Body of pancreas (tissue), 4 donors: ENCODE measurements at places on chromosomes 5 and 9.

DNA sequence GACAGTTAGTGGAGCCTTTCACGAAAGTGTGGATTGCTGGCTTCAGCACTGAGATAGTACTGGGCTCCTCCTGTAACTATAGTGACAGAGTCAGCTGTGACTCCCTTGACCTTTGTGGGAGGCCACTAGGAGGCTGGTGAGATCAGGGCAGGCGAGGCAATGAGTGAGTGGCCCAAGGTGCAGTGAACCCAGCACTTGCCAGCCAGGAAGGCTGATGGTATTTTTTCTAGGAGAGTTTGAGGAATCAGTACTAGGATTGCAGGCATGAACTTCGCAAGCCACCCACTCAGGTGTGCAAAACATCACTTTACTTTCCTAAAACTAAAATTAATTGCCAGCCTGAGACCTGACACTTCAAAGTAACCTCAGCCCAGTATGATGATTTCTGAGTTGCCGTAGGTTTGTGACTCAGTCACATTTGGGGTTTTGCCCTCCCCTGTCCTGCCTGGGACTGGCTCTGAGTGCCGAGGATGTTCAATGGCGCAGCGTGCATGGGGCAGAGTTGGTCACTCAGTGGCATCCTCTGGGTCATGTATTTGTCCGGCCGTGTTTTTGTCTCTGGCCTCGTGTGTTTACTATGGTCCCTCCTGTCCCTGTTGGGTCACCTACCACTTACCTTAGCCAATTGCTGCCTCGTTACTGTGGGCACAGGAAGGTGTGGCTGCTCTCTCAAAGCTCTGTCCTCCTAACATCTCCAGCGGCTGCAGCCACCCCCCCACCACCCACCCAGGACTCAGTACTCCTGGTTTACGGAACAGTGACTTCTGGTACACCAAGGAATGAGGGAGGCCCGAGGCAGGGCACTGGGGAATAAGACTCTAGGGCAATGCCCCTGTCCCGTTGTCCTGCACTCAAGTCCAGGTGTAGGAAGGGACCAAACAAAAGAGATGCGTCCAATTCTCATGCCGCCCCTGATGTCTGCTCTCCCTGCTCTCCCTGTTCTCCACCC, 67.2 kb downstream of the IL31RA start:
- no peak for DNase-seq

DNA sequence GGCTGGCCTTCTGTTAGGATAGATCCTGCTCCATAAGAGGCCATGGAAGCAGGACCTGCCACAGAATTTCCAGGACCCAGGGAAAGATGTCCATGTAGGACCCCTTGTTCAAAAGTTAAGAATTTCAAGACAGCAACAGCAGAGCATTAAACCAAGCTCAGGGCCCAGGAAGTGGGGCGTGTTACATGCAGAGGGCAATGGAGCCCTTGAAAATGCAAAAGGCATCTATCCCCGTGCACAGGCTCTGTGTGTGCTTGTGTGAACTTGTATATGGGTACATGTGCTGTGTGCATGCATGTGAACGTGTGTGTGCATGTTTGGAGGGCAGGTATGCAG, 14.4 kb upstream of the NKD2 start:
- DNase-seq: no peak

DNA sequence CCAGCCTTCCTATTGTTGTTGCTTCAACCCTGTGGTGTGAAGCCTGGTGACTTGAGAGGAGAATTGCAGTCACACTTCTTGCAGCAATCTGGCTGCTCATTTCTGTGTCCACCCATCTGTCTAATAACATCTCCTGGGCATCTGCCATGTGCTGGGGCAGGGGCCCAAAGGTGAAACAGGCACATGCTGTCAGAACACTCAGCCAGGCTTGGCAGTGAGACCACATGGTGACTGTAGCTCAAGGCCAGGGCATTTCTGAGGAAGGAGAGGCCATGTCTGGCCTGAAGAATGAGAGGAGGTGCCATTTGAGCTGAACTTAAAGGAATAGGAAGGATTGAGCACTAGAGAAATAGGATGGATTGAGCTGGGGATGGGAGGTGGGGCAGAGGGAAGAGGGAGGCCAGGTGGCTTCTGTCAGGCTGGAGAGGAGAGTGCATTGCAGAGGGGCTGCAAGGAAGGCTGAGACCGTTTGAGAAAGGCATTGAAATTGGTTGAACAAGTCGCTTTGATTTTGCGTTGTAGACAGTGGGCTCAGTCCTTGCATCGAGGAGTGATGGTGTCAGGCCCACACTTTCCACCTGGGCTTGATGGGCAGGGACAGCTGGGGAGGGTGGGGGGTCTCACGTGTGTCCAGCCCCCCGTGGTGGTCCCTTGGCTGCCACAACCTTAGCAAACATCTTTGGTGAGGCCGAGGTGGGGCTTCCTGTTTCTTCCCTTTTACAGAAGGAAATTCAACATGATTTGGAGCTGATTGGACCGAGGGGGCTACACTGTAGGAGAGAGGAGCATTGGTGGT, 222.4 kb downstream of the CACNA1B start:
- DNase-seq: no peak

GRCh38 chr5:141050622-141051520, at the start of gene PCDHB1:
PCDHB1 (plus strand) TSS chr5:141051374; CDS start chr5:141051471, 97 bp downstream.
- peak; percentile 23 for DNase-seq

- DNase-seq: no peak
These were observed 34.4 kb downstream of the NNT start for GRCh38 chr5:43637416-43637815.

GRCh38 chr5:110896901-110897300, 158.1 kb downstream of the SLC25A46 start:
- DNase-seq: no peak

DNA sequence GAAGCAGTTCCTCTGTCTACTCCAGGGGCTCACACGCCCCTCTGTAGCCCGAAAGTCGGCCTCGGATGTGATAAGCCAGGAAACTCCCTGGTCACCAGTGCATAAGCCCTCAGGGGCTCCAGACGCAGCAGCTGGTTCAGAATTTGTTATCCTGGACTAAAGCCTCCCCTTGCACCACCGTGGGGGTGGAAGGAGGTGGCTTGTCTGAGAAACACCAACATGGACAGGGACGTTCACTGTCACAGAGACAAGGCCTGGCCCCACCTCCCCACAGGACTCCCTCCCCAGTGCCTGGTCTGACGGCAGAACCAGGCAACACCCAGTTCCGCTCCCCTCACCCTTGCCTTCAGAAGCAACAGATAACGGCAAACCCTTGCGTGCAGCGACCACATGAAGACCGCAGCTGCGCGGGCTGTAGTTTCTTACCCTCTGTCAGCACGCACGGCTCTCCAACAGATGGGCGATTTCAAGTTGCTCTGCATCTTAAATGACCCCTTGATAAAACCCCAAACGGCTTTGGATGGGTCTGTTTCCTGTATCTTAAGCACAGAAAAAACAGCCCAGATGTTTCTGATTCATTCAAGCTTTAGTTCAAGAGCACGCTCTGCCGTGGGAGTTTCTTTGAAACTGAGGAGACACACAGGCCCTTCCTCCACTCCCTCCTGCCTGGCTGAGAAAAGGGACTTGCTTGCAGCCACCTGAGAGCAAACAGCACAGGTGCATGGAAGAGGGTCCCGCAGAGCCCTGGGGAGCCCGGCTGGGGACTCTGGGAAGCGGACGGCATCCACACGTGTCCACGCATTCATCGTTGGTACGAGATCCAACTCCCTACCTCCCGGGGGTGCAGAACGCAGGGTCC, 44.7 kb upstream of the NKD2 start:
- DNase-seq: no peak

DNA sequence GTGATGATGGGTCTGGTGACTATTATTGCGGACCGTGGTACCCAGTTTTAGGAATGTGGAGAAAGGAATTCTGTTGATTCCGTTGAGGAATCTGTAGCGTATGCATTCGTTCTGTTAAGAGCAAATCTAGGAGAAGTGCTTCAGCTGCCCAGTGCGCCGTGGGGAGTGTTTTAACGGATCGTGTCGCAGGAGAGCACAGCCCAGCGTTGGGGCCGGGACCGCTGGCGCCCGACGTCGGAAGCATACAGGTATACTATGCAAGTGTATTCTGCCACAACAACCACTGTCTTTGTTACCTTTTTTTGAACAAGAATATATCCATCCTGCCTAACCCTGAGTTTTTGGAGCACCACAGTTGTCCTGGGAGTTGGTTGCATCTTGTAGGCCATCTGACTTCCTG, 42.7 kb downstream of the TENT4A start:
- no peak for DNase-seq

GRCh38 chr5:108339220-108339619, 42.7 kb downstream of the FBXL17 start:
- DNase-seq: no peak

GRCh38 chr9:14403081-14403480, 89.1 kb upstream of the NFIB start:
- no peak for DNase-seq

DNA sequence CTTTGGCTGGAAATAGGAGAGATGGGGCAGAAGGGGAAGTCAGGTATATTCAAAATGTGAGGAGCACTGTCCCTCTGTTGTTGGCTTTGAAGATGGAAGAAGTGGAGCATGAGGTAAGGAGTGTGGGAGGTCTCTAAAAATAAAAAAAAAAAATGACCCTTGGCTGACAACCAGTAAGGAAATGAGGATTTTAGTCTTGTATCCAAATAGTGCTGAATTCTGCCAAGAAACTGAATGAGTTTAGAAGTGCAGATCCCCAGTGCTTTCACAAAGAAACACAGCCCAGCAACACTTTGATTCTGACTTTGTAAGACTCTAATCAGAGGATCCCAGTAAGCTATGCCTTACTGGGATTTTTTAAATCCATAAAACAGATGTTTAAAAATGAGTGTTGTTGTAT, 367.9 kb downstream of the CYLC2 start:
- no peak for DNase-seq

- DNase-seq: no peak
These were observed 276.6 kb upstream of the MPDZ start for GRCh38 chr9:13555989-13556500.

- no peak for DNase-seq
These were observed 399.3 kb upstream of the CDH9 start for GRCh38 chr5:27437594-27438200.

DNA sequence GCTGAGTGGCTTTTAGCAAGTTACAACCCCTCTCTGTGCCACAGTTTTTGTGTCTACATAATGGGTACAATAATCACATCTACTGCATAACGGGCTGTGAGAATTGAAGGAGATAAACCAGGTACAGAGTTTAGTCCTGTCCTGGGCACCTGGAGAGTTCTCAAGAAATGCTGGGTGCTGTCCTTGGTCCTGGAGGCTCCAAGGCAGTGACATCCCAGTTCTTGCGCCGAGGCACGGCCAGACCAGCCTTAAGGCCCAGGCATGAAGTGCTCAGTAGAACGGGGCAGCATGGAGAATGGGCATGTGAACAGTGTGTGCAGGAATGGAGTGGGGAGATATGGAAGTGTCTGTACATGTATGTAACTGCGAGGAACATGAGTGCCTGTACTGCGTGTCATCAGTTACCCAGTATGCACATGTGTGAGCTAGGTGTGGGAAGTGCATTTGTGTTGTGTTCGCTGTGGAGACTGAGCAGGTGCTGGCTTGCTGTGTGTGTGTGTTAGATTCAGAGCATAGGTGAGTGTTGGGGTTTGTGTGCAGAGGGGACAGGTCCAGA, 6.3 kb upstream of the UNC5A start:
- no peak for DNase-seq

DNA sequence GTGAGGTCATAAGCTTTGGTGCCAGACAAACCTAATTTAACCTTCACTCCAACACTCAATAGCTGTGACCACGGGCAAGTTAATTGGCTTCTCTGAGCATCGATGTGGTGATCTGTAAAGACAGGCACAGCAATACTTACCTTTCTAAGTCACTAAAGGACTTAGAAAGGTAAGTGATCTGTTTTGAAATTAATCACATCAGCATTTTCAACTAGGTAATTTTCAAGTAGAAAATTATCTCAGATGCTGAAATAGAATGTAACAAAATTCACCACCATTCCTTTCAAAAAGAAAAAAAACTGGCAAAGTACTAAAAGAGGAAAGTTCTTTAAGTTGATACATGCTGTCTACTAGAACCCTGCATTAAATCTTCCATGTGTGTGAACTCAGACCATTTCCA, 354.5 kb downstream of the ICE1 start:
- no peak for DNase-seq

GRCh38 chr5:150137997-150138396, 17.6 kb downstream of the PDGFRB start:
- no peak for DNase-seq

- no peak for DNase-seq
These were observed 17.5 kb downstream of the TMEM161B start for GRCh38 chr5:88251048-88251711.

DNA sequence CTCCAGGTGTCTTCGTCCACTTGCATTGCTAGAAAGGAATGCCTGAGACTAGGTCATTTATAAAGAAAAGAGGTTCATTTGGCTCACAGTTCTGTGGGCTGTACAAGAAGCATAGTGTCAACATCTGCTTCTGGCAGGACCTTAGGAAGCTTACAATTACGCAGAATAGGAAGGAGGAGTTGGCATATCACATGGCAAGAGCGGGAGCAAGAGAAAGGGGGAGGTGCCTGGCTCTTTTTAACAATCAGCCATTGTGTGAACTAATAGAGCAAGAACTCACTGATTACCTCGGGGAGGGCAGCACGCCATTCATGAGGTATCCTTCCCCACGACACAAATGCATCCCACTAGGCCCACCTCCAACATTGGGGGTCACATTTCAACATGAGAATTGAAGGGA, 134.4 kb upstream of the EFNA5 start:
- DNase-seq: no peak

DNA sequence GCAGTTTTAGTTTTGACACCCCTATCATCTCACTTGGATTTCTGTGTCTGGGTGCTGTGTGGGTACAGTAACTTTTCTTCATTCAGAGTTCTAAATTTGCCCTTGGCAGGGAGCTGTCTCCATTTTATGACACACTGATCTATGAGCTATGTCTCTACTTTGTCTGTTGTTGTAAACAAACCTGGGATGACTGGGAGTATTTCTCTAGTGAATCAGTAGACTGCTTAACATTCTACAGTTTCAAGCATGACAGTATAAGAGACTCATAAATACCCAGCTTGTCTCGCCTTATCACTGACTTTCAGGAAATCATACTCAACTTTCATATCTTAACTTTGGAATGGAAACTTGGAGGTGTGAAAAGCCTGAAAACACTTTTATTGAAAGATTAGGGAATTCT, 212.1 kb upstream of the NUDT12 start:
- no peak for DNase-seq

DNA sequence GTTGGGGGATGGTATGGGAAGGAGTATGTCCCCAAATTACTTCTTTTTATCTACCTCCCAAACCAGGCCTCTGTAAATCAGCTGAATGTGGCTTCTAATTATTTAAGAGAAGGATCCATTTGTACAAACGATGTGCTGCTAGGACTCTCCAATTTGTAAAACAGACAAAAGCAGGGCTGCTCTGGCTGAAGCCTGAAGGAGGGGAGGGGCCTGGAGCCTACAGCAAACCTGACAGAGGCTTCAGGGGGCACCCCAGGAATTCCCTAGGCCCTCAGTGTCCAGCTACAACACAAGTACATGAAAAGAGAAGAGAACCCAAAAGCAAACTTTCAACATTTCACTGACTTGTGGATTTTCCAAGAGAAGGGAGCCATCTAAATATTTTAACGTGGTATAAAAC, 939.4 kb upstream of the DMAC1 start:
- no peak for DNase-seq

GRCh38 chr9:111644195-111644772, 13.2 kb downstream of the DNAJC25 start:
- DNase-seq: no peak

- no peak for DNase-seq
These were observed 6.1 kb upstream of the MOB3B start for GRCh38 chr9:27535701-27536118.

GRCh38 chr5:175554296-175554695, 75.9 kb downstream of the SFXN1 start:
- no peak for DNase-seq

GRCh38 chr5:172486451-172486850, 32.1 kb upstream of the SH3PXD2B start:
- no peak for DNase-seq

GRCh38 chr9:113645978-113646253, 182.4 kb downstream of the RGS3 start:
- no peak for DNase-seq
